ENCODE measurements at places on chromosomes 7 and 10. TPM values are rescaled to one million over a fixed set of nuclear protein-coding genes. Genes with fewer than 3 reads are reported as not detected.

DNA sequence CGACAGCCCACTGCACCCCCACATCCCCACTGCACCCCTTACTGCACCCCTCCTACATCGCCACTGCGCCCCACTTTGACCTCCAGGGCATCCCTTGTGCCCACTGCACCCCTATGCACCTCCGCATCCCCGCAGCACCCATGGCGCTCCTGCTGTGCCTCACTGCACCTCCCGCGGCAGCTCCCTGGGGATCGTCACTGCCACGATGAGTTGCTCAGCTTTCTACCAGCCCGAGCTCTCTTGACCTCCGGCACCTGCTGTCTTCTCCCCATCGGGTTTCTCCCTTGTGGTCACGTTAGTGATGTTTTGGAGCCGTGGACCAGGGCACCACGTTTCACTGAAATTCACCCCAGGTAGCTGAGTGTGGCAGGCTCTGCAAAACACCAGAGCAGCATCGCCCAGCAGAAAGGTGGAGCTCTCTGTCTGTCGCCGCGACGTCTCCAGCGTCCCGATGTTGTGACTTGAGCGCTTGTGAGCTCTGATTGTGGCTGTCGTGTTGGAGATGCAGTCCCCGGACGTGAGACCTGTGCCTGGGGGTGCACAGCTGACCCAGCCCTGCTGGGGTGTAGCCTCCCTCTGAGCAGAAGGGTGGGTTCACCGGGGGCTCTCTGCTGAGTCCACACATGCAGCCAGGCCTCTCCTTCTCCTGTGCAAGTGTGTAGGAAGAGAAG, 147.7 kb downstream of the DNAJB6 start:
- DNase-seq: no peak

GRCh38 chr7:82700741-82701140, 257.2 kb upstream of the CACNA2D1 start:
- no peak for DNase-seq

DNA sequence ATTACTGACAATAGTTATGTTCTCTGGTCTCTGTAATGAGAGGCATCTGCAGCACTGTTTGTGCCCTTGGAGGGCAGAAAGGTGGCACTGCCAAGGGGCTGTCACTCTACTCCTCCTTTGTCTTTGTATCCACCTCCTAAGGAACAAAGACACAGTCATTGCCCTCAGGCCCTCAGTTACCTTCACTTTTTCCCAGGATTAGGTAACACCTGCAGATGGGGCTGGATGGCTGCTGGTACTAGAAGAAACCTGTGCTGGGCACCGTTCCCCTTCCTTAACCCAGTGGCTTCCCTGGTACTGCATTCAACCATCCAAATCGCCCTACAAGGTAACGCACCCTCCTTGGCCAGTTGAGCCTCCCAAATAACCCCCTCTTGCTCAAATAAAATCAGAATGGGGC, 246.9 kb upstream of the NEBL start:
- no peak for DNase-seq

DNA sequence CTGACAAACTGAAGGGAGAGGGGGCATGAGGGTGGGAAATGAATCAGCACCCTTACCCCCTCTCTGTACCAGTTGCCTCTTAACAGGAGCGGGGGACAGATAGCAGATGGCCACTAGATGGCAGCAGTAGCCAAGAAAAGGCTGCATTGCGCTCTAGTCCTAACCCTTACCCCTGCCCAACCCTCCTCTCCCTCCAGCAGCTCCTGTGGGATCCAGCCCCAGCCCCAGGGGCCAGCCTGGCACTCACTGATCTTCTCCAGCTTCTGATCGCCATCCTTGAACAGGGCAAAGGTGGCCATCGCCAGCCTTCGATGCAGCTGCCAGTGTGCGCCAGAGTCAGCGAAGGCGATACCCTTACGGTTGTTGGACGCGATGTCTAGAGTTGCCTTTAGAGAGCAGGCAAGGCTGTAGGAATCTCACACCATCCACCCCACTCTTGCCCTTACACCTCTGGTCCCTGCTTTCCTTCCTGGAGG, 2.2 kb downstream of the CYP17A1 start:
- peak; percentile 81 for DNase-seq

- no peak for DNase-seq
Observed at GRCh38 chr7:106057962-106058927, 53.9 kb downstream of the SYPL1 start.

- no peak for DNase-seq
Observed at GRCh38 chr10:62068464-62068863, 167.0 kb downstream of the ARID5B start.

GRCh38 chr7:138882249-138882648, 84.3 kb upstream of the ATP6V0A4 start:
- DNase-seq: no peak

- DNase-seq: peak; percentile 35
Observed at GRCh38 chr10:103759100-103759781, 96.1 kb downstream of the SH3PXD2A start.

- DNase-seq: peak; percentile 40
Observed at GRCh38 chr10:79400146-79401004, 45.0 kb downstream of the ZCCHC24 start.

- DNase-seq: no peak
Observed at GRCh38 chr7:83786858-83787257, 137.9 kb upstream of the SEMA3E start.

GRCh38 chr7:83850125-83850524, 201.2 kb upstream of the SEMA3E start:
- no peak for DNase-seq

Gene ODAD2
- not detected for total RNA-seq

Gene NCF1
- 2.6 TPM for total RNA-seq

- DNase-seq: no peak
Observed at GRCh38 chr7:28988091-28988490, 30.0 kb upstream of the TRIL start.

GRCh38 chr7:75977743-75978142, 16.7 kb downstream of the TMEM120A start:
- DNase-seq: no peak

Gene COBL
- total RNA-seq: not detected

- no peak for DNase-seq
Observed at GRCh38 chr7:142784096-142784495, 13.3 kb downstream of the PRSS2 start.

DNA sequence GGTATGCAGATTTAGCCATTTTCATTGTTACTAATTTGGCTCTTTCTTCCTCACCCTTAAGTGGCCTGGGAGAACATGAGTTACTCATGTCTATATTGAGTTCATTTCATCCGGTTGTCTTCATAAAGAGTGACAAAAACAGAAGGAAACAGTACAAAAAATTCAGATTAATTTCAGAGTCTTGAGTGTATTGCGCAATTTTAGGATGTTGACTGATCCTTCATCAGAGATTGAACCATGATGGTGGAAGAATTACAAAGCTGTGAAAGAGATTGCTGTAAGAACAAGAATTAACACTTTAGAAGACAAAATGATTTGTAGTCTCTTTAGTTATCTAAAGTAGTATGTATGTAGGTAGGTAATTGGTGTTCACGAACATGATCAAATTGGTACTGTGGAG, 194.0 kb upstream of the PPP1R3A start:
- no peak for DNase-seq

DNA sequence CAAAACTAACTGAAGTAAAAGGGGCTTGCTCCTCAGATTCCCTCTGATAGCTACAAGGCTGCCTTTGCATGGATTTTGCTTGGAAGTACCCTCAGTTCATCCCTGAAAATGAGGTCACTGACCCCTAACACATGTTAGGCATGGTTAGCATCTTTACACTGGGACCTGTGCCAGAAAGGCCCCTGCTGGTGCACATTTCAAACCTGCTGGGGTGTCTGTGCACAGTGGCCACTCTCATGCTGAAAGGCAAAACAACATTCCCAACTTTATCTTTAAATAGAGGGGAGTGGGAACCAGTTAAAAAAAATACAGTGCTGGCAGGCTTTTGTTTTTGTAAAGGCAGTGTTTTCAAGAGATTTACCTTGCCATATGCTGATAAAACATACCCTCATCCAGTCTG, 99.1 kb downstream of the ANK3 start:
- no peak for DNase-seq

GRCh38 chr7:141306081-141306480, 232.2 kb downstream of the TMEM178B start:
- no peak for DNase-seq

DNA sequence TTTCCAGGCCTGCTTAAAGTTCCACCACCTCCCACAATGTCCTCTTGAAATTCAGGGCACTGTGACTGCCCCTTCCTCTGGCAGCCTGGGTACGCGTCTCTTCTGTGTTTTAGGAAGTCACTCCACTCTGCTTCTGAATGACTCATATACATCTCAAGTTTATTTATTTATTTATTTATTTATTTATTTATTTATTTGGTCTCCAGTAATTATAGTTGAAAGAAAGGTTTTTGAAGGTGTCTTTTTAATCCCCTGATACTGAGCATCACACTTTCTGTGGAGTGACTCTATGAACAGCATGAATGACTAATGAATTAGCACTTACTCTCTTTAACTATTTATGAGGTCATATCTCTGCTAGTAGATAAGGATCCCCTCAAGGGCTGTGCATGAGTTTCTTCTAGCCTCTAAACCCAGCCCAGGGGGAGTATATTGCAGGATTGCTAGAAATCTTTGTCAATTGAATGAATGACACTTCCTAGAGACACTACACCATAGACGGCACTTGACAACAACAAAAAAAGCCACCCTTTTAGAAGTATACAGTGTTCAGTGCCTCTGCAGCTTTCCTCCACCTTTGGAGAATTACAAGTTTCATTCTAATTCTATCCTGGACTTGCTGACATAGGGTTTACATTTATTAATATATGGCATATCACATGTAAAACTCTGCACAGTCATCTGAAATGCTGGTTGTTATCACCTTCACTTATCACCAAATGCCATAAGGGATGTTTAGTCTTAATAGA, 2.1 kb downstream of the MACC1 start:
- no peak for DNase-seq

- no peak for DNase-seq
Observed at GRCh38 chr7:13055732-13056368, 368.4 kb downstream of the ARL4A start.

DNA sequence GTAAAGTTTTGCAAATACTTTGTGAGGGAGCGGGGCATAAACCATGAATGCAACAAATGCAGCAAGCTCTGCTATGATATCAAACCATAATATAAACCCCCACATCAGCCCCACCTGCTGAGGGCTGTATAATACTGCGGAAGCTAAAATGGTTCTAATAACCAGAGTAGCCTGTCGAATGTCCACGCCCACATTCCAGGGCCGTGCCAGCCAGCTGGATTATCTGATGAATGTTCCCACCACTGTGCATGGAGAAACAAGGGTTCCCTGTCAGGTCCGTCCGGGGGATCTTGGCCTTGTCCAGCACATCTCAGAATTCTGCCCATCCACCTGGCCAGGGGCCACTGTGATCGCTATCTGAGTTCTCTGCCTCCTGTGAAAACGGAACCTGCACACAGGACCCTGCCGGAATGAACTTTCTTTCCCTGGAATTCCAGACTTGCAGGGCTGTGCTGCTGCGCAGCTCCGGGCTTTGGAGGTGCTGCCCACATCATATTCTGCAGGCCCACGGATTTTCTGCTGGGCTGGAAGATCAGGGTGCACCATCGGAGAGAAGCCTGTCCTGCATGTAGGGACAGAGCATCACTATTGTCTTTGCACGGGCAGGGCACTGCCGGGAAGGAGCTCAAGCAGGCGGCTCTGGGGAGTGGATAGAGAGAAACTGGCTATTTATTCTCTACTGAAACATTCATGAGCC, 77.0 kb upstream of the GNA12 start:
- no peak for DNase-seq

DNA sequence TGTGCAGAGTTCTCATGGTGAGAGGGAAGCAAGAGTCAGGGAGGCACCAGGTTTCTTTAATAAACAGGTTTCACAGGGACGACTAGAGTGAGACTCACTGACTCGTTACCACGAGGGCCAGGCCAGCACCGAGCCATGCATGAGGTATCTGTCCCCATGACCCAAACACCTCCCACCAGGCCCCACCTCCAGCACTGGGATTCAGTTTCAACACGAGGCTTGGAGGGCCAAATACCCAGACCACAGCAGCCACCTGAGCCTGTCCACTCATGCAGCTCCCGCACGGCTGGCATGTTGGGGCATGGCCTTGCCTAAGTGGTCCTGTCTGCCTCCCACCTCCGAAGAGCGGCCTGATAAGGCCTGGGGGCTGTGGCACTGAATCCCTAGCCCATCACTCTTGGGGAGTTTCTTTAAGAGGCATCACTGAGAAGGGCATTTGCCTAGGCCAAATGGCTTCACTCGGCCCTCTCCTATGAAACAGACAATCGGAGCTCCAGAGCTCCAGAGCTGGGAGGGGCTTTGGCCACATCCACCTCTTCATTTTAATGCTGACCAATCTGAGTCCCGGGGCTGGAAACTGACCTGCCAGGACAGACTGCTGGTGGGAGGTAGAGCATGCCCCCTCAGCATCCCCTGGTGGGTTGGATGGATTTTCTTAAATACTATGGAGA, 157.8 kb downstream of the DNAJB6 start:
- peak; percentile 5 for DNase-seq

DNA sequence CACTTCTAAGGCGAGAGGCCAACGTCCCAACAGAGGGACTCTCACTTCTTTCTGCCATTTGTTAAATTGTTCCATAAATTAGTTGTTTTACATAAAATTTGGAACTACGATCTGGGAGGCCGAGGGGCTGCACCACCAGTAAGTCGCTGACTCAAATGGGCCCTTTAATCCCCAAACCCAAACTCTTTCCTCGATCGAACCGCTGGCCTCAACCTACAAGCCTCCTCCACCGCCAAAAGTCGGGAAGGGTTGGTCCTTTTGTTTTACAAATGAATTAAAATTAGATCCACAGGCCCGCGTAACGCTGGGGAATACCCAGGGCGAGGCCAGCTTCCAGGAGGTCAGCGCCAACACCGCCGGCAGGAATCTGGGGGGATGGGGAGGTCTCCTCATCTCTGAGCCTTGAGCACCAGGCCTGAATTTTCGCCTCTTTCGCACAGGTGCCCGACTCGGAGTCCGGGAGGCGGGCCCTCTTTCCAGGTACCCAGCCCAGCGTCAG, 1.2 kb upstream of the FOXI2 start:
- no peak for DNase-seq

DNA sequence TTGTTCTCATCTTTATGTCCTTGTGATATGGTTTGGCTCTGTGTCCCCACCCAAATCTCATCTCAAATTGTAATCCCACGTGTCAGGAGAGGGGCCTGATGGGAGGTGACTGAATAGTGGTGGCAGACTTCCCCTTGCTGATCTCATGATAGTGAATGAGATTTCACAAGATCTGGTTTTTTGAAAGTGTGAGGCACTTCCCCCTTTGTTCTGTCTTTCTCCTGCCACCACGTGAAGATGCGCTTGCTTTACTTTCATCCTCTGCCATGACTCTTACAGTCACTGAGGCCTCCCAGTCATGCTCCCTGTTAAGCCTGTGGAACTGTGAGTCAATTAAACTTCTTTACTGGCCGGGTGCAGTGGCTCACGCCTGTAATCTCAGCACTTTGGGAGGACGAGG, 161.0 kb downstream of the HERPUD2 start:
- DNase-seq: no peak

GRCh38 chr10:34622945-34623344, 192.2 kb downstream of the PARD3 start:
- DNase-seq: no peak

Gene ACSM6
- total RNA-seq: not detected

Gene HHEX
- total RNA-seq: 0.25 TPM

Gene RPEL1
- total RNA-seq: not detected

Measured in activated CD4-positive, alpha-beta T cell treated with anti-CD3 and anti-CD28 coated beads, Interleukin-2, amount 10 ng/mL, durations not matched to agents 7 days and 5 days (primary cell).